Hematopoietic multipotent progenitor cell treated with erythropoietin and hydrocortisone succinate and interleukin-3 and kit ligand, for 4 days (in vitro differentiated cells): ENCODE measurements at places on chromosomes 2 and 18.

DNA sequence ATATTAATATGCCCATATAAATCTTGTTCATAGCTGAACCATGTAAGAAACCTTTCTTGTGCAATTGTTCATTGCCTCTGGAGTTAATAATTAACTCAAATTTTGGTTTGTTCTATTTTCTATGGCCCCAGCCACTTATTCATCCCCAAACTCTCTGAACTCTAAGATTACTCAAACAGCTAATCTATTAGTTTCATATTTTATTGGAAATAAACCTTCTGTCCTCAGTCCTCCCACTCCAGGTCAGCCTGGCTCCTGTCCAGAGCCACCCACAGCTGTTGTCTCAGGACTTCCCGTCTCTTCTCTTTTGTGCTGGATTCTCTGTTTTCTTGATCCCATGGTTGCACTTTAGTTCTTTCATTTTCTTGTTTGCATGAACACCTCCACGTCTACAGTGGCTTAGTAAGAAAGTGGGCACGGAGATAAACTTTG is 4.4 kb upstream of the RNF103 start:
- no peak for DNase-seq

GRCh38 chr2:23427976-23428375 is 43.0 kb downstream of the KLHL29 start:
- DNase-seq: no peak

DNA sequence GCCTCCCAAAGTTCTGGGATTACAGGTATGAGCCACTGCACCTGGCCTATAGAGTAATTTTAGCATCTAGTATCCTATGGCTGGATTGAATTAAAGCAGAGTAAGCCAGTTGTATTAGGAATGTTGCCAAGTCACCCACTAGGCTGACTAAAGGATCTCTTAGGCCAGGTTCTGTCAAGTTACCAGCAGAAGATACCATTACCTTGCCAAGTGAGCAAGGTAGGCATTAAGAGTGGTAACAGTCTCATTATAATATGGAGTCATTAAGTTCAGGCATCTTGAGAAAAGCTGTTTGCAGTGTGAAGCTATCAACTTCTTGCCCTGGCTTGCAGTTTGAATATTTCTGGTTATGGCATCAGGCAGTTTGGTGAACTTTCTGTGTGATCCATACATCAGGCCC is 37.0 kb upstream of the MTCL1 start:
- DNase-seq: no peak

DNA sequence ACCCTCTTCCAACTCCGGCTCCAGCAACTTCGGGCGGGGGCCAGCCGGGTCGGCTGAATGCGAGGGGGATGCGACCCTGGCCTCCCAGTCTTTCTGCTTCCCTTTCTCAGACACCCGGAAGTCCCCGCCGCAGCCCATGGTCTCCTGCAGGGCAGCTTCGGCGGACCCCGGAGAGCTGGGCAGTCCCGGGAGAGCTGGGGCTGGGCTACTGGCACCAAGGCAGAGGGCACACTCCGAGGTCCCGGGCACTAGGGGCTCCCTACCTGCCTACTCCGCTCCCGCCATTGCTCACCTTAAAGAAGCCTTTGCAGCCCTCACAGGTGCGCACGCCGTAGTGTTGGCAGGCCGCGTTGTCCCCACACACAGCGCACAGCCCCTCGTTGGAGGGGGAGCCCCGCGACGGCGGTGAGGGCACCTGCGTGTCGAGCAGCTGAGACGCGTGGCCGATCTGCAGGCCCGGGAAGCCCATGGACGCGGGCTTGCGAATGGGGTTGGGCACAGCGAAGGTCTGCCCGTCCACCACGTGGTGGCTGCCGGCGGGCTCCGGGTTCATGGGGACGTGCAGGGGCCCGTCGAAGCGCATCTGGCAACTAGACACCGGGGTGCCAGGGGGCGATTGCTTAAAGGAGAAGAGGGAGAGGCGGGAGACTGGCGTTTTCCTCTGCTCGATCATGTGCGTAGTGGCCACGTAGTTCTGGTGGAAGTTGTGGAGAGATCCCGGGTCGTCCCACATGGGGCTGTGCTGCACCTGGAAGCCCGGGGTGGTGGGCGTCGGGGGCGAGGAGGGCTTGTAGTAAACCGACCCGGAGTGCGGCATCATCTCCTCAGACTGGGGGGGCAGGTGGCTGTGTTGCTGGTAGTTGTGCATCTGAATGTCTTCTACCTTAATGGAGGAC is 3.2 kb downstream of the NR4A2 start:
- DNase-seq: no peak

DNA sequence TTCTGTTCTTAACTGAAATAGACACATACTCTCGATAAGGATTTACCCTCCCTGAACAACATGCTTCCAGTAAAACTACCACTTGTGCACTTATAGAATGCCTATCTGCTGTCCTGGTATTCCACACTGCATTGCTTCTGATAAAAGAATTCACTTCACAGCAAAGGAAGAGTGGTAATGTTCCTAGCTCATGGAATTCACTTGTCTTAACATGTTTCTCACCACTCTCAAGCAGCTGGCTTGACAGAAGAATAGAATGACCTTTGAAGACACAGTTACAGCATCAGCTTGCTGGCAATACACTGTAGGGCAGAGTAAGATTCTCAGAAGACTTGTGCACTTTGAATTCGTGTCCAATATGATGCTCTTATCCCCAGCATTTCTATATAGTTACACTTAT is 524.1 kb upstream of the CNTNAP5 start:
- no peak for DNase-seq
